ENCODE measurements at places on chromosomes 3 and 15.

GRCh38 chr3:47005212-47006144, 26.0 kb downstream of the NBEAL2 start:
- no peak overlapping the region for H3K4me3 ChIP-seq
- peaks cover 77% of the 10 kb centered on the region for H3K36me3 ChIP-seq
- no peak for DNase-seq
- H3K27ac ChIP-seq = no peak overlapping the region
- H3K27me3 ChIP-seq = no peaks in the 10 kb centered on the region
- H3K4me1 ChIP-seq = peaks cover 17% of the 10 kb centered on the region

GRCh38 chr3:15041950-15042349, 23.2 kb downstream of the MRPS25 start:
- peak; percentile 54 for DNase-seq
- no peak overlapping the region for H3K27ac ChIP-seq
- no peak overlapping the region for H3K4me3 ChIP-seq
- H3K27me3 ChIP-seq = no peaks in the 10 kb centered on the region
- peaks cover 99% of the 10 kb centered on the region for H3K36me3 ChIP-seq

GRCh38 chr3:65080432-65080831, 392.6 kb upstream of the ADAMTS9 start:
- no peaks in the 10 kb centered on the region for H3K27me3 ChIP-seq
- H3K4me1 ChIP-seq = no peaks in the 10 kb centered on the region
- no peak overlapping the region for H3K4me3 ChIP-seq
- no peaks in the 10 kb centered on the region for H3K36me3 ChIP-seq

GRCh38 chr15:97061392-97061791, 730.9 kb downstream of the NR2F2 start:
- no peak overlapping the region for H3K27ac ChIP-seq
- no peaks in the 10 kb centered on the region for H3K36me3 ChIP-seq
- no peaks in the 10 kb centered on the region for H3K27me3 ChIP-seq
- no peak for DNase-seq
